Frontal cortex (tissue), 4 donors: ENCODE measurements at places on chromosomes 3 and 15. TPM values are rescaled to one million over a fixed set of nuclear protein-coding genes. Genes with fewer than 3 reads are reported as not detected.

DNA sequence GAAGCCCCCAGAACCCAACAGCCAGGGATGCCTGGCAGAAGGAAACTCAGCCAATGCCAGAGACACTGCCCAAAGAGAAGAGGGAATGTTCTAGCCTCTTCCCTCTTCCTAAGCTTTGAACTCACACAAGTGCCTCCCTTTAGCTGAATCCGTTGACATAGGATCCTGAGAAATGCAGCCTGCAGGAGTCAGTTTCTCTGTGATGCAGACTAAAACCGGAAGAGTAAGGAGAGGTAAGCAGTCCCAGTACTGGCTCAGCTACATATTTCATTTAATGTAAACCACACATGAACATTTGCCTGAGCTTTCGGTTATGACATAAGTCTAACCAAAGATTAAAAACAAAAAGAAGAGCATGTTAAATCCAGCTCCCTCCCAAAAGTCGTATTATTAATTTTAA lies 768.7 kb downstream of the TBL1XR1 start:
- no peak for DNase-seq

- DNase-seq, result no peak
These were observed 33.5 kb upstream of the GRM7 start for GRCh38 chr3:6827453-6827852.

- DNase-seq, result no peak
These were observed 8.6 kb upstream of the STX19 start for GRCh38 chr3:94036909-94037507.

DNA sequence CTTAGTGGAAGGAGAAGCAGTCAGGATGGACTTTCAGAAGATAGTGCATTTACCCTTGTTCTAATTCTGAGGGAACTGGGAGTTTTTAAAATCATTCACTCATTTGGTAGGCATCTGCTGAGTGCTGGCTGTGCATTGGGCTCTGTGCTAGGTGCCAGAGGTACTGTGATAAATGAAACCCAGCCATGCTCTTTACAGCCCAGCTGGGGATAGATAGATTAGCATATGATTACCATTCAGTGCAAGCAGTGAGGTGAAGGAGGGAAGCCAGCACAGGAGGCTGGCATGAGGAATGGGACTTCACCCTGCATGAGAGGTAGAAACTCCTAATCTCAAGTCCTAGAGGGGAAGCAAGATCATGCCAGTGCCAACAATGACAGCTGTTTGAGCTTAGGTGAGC lies 361.9 kb upstream of the TRIM42 start:
- no peak for DNase-seq

GRCh38 chr3:129616291-129616690 lies 9.8 kb upstream of the PLXND1 start:
- DNase-seq, result no peak

DNA sequence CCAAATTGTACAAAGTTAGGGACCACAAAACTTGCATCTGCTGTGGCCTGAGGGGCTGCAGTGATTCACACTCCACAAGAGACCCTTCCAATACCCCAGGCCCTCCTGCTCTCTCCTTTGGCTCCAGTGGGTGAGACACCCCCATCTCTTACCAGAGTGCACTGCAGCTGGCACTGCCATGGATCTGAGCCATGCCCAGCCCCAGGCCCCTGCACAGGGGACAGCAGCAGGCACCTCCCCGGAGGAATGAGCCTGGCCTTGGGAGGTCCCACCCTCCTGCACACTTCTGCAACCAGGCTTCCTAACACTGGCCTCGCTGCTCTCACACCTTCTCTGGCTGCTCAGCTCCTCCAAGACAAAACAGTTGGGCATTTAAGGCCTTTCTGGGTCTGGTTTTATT lies 16.3 kb upstream of the TSPAN3 start:
- DNase-seq, result no peak

The SNTN gene
- not detected for total RNA-seq

The AMT gene
- 1.6 TPM for total RNA-seq

The GOLGA6L7 gene
- not detected for total RNA-seq
